Stimulated activated CD8-positive, alpha-beta memory T cell treated with anti-CD3 and anti-CD28 coated beads, Interleukin-7, amount 100 ng/mL, for 4 hours (primary cell): ENCODE measurements at places on chromosomes 12 and 14.

- no peak for DNase-seq
These were observed 89.6 kb downstream of the NUAK1 start for GRCh38 chr12:106049105-106049504.

DNA sequence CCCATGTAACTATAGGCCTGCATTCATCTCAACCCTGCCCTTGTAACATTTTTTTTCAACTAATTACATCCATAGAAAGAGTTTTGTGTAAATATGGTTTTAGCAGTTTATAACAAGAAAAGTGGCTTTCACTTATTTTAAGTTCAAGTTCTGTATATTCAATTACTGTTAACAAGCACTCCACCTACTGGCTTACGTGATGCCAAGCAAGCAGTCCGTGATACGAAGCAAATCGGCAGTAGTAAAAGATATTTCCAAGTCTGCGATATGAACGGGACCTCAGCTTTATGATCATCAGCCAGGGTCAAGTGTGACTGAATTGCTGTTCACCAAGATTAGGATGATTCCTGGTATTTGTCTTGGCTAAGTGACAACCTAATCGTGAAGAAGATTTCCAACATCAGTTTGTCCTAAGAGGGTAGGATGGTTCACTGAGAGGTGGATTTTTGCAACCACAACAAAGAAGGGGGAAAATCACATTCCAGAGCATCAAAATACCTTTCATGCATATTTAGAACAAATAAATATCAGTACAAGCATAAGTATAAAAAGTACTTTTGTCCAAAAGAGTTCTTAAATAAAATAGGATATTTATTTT is 456.2 kb downstream of the FOXG1 start:
- no peak for DNase-seq

GRCh38 chr12:716506-716905 is 35.9 kb upstream of the WNK1 start:
- DNase-seq = peak; percentile 28

DNA sequence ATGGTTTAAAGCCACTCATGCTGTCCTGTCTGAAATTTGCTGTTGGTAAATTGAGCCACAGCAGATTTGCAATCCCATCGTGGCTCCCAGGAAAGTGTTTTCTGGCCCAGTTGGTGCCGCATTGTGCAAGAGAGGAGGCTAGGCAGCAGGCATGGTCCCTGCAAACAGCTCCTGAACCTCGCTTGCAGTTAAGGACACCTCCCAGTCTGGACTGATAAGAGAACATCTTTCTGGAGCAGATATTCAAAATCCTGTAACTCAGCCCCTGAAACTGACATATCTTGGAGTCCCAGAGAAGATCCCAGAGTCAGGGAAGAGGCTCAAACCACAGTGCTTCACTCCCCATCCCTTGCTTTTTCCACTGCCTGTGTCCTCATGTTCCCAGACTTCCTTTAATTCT is 328.6 kb upstream of the FKBP4 start:
- DNase-seq = no peak

- no peak for DNase-seq
These were observed 22.6 kb downstream of the SUDS3 start for GRCh38 chr12:118398940-118399339.

GRCh38 chr12:26845057-26845666 is 12.2 kb upstream of the ITPR2 start:
- DNase-seq = no peak
